ENCODE measurements at places on chromosomes 3 and 15. TPM values are rescaled to one million over a fixed set of nuclear protein-coding genes. Genes with fewer than 3 reads are reported as not detected.

- DNase-seq = no peak
These were observed 62.0 kb downstream of the LEKR1 start for GRCh38 chr3:156888176-156888575.

- DNase-seq = no peak
These were observed 85.3 kb downstream of the LRRK1 start for GRCh38 chr15:101004500-101004899.

- DNase-seq = no peak
These were observed 99.9 kb upstream of the GAP43 start for GRCh38 chr3:115523458-115523857.

GRCh38 chr3:64473466-64473865, 214.3 kb downstream of the ADAMTS9 start:
- no peak for DNase-seq

Gene BFSP2
- total RNA-seq = not detected

DNA sequence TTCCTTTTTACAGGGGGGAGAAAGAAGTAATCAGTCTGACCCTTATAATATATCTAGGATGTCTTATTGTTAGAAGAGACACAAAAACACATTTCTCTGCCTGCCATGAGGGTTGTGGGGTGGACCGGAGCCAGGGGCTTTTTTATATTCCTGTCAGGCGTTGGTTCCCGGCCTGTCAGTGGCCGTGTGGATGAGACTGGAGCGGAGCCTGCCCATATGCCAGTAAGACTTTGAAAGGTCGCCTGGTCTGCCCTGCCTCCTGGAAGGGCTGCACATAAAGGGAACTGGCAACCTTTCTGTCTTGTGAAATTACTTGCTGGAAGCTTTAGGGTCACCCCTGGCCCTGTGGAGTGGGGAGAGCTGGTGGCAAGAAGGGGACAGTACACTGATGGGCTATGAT, 34.7 kb downstream of the MAP3K13 start:
- no peak for DNase-seq

DNA sequence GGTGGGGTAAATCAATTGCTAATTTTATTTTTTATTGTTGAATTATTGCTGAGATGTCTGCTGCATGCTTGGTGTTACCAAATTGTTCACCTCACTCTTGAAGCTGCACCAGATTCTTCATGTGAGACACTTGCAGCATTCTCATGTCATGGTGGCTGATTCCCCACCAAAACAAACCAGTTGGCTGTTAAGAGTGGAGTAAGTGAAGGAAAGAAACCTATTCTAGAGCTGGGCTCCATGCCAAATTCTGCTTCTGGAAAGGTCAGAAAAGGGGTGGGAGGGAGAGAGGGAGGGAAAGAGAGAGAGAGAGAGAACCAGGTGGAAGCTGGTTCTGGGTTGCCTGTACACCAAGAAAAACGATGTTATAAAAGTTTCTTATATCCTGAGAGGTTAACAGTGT, 317.5 kb upstream of the THRB start:
- no peak for DNase-seq

DNA sequence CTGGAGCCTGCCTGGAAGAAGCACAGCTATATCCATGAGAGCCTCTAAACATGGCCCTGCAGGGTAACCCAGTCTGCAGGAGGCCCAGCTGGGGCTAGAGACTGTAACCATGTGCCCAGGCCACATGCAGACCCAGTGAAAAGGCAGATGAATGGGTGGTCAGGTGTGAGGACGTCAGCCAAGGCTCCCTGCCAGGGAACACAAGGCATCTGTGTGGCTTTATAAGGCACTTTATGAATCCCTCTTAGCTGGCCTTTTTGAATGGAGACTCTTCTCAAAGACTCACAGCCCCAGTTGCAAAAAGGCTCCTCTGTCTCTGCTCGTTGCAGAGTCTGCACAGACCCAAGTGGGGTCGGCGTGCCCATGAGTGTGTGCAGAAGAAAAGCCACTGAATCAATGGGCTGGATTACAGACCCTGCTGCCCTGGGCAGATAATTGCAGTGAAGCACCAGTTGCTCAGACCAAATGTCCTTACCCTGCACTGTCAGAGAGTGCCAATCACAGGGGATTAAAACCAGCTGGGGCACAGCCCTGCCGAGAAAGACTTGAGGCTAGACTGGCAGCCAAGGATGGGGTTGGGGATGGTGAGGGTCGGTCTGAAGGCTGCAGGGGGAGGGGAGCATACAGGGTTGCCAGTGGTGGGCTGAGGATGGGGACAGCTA, 154.2 kb downstream of the RAB11A start:
- no peak for DNase-seq

Gene LMLN
- total RNA-seq = 3.7 TPM

Gene C3orf20
- not detected for total RNA-seq

Gene ST8SIA2
- total RNA-seq = not detected

- peak; percentile 78 for DNase-seq
These were observed 41.7 kb downstream of the DAPK2 start for GRCh38 chr15:64004587-64004986.

DNA sequence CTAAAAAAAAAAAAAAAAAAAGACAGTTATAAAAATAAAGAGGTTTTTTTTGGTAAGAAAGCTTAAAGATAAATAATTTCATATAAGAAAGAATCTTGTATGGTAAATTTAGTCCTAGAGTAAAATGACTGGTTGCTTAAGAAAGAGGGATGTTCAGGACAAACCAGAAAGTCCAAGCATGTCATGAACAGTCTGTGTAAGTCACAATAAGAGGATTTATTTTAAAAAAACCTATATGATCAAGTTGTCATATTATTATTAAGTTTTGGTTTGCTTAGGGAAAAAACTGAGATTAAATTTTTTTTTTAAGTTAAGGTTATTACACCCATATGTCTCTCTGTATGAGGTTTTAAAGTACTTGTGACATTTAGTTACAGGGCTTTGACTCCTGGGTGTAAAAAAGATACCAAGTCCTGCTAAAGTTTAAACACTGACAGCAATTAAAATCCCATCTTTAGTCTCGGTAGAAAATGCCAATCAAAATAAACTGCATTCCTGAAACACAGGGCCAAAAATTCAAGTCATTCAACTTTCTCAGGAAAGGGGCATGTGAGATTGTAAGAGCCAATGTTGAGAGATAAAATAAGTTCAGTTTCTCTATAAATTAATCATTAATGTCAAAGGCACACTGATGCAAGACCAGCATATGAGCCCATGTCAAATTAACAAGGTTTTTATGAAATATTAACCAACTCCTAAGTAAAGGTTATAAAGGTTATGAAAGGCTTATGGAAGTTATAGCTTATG, 8.5 kb upstream of the BDH1 start:
- DNase-seq = no peak

Gene SCN11A
- total RNA-seq = 0.28 TPM

GRCh38 chr3:124648551-124648950, 81.7 kb upstream of the UMPS start:
- DNase-seq = no peak

GRCh38 chr3:48928679-48929078, 10.0 kb downstream of the ARIH2 start:
- DNase-seq = no peak

DNA sequence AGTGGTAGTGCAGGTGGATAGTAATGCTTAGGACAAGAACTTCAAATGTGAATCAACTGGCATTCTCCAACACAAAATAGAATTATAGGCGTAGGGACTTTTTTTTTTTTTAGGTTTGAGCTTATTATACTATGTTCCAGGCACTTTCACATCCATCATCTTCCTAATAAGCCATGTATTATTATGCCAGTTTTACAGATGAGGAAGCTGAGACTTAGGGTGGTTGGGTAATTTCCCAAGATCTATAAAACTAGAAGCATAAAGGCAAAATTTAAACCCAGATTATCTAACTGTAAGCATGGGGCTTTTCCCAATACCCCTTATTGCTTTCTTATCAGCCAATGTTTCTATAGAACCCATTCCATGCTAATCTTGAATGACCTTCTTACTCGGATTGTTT, 75.1 kb upstream of the ETV5 start:
- no peak for DNase-seq

Gene NOX5
- total RNA-seq = not detected

- DNase-seq = no peak
These were observed 5.3 kb downstream of the CASR start for GRCh38 chr3:122188737-122189136.

GRCh38 chr15:86139828-86140227, 60.2 kb downstream of the AGBL1 start:
- no peak for DNase-seq

DNA sequence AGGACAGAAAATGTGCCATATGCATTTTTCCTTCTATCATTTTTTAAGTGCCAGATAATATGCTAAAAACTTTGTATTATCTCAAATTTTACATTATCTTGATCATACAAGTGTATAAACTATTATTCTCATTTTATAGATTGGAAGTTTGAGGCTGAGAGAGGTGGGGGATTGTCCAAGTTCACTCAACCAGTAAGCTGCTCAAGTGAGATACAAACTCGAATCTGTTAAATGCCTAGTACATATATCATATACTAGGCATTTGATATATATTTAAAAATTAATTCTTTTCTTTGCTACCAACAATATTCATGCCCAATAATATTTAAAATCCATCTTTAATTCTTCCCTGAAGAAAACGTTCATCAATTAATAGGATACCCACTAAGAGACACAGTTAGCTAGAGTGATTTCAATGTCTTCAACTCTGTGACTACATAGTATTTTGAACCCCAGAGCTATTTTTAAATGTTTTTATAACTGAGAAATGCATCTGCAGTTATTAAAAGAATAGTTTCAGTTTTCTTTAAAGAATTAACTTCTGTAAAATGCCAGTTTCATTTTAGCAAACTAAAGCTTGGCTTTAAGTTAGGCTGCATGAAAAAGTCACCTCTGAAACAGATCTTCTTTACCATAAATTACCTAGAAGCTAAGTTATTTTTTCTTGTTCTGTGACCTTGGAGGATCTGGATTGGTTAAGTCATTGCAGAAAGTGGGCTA, 40.4 kb downstream of the IQCB1 start:
- DNase-seq = no peak

- no peak for DNase-seq
These were observed 69.7 kb downstream of the ST8SIA2 start for GRCh38 chr15:92463352-92463751.

DNA sequence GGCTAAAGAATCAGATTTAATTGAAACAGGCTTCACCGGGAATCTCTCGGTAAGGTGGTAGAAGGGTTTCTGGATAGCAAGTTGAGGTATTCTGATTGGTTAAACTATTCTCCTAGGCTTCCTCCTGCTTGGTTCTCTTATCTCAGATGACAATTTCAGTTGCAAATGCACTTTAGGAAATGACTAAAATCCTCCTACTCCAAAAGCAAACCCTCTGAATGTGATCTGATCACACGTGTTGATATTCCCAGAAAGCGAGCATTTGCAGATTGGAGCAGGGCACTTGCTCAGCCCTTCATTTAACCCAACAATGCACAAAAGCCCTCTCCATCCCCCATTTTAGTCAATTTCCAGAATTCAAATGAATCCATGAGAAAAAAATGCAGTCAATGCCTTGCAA, 55.6 kb upstream of the ICE2 start:
- DNase-seq = no peak

- DNase-seq = no peak
These were observed 389.0 kb upstream of the LMCD1 start for GRCh38 chr3:8112587-8112986.

GRCh38 chr3:72230774-72231379, 445.9 kb upstream of the PROK2 start:
- DNase-seq = no peak

DNA sequence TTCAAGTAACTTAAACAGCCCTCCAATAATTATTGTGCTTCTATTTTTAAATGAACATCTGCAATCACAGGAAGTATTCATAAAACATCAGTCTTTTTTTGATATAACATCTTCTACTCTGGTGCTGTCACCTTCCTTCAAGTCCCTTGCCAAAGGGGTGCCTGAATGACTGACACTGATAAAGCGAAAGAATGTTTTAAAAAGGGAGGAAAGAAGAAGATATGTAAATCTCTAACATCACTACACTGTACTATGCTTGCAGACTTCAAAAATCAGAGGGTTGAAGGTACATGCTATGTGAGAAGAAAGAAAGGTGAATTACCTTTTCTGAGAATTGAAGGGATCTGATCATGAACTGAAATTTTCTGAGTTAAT, 253.7 kb downstream of the ZPLD1 start:
- DNase-seq = no peak

DNA sequence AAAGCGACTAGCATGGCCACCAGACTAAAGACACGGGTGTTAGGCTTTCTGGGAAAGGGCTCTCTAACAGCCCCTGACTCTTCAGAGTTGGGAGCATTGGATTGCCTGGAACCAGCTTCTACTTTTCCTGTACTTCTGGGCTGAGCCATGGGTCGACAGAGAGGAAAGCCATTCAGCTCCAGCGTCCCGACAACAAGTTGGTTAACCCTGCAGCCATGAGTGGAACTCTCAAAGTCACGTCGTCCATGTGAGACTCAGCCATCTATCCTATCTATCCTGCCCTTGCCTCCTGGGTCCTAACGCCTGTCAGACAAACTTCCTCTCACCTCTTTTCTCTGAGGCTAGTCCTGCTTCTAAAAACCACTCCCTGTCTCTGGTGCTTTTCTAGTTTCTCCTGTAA, 32.6 kb upstream of the TBC1D5 start:
- DNase-seq = no peak

GRCh38 chr15:80267658-80268057, 15.6 kb upstream of the CTXND1 start:
- no peak for DNase-seq

DNA sequence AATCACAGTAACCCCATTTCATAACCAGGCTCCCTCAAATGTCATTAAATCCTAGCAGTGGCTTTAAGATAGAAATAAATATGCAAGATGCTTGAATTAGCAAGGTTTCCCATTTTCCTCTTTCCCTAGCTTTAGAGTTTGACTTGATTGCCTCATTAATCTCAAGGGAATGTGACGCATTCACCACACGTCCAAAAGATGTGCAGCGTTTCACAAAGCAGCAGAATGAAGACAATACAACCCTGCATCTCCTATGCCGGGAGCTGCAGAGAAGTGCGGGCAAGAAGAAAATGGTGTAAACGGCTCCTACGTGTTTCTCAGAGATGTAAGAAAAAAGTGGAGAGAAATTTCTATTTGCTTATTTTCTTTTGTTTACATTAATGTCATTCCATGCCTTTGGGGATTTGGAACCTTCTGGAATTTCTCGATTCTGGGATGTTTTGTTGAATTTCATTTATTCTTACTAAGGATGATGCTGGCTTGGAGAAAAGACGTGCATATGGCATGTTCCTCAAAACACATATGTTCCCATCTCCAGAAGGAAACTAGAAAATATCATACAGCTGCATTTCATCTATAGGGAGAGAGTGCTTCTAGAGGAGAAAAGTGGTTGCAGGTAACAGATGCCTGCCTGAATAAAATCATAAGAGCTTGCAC, 27.8 kb upstream of the FRMD4B start:
- DNase-seq = no peak

GRCh38 chr3:196686436-196686835, 25.6 kb downstream of the CEP19 start:
- DNase-seq = no peak

Gene HCLS1
- total RNA-seq = 161 TPM
